Cardiac fibroblast (primary cell): ENCODE measurements at places on chromosomes 5 and 9.
A peak's percentile ranks its signal among the peaks of the same experiment; 100 is the strongest.

- DNase-seq, result no peak
Measured at GRCh38 chr9:125685167-125685566, 21.8 kb downstream of the MAPKAP1 start.

DNA sequence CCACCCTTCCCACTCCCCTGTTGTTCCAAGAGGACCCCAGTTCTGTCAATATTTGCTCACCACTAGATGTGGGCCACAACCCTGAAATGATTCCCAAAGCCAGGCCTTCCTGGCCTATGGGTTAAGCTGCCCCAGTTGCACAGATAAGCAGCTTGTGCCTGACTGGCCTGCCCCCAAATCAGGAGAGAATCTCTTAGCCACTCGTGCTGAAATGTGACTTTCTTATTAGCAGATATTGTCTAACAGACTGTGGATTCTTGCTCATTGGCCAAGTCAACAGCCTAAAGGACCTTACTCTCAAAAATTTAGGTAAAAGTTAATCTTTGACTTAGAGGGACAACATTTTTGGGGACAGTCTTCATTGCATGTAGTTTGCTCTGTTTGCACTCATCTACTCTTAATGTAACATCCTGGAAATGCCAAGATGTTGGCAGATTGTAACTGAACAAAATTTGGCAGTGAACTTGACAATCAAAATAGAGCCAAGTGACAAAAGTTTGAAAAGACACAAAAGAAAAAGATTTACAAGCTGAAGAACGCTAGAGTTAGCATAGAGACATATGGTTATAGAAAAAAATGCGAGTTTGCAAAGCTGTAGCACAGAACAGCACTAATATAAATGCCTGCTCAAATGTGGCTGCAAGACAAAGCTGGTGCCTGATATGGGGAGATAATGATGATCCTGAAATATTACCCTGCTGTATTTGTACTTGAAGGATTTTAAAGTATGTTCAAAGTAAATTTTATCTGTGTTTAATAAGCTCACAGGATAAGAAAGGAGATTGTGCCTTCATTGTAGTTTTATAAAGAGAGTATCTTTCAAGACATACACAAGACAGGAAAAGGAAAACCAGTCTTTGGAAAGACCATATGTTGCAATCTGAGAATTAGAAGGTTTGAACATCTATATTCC lies 29.0 kb upstream of the FSD1L start:
- DNase-seq, result no peak

- no peak for DNase-seq
Measured at GRCh38 chr5:76696251-76696650, 19.7 kb upstream of the F2R start.

DNA sequence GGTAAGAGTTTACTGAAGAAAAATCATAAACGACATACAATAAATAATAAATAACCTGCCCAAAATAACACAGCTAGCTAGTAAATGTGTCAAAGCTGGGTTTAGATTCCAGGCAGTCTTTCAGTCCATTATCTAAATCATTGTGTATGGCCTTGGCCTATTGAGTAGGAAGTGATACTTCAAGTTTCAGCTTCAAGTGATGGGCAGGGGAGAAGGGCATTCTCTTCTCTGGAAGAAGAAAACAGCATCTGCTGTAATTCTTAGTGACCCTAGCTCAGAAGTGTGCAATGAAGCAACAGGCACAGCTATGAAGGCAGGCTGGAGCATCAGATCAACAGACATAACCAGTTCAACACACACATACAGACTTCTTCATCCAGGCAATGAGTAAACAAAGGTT lies 42.5 kb downstream of the FNIP1 start:
- DNase-seq, result no peak

DNA sequence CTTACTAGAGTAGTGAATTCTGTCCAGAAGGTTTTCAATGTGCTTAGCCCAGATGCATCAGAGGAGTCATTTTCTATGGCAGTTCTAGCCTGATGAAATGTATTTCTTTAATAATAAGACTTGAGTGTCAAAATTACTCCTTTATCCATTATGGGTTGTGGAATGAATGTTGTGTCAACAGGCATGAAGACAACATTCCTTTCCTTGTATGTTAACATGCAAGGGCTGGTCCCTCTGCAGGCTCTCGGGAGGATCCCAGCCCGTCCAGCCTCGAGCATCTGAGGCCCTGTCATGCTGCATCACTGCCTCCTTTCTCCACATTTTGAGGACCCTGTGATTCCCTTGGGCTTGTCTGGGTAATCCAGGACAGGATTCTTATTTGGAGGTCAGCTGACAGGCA lies 42.9 kb upstream of the FAM120AOS start:
- no peak for DNase-seq

GRCh38 chr9:79346350-79347020 lies 225.3 kb upstream of the TLE4 start:
- DNase-seq, result peak; percentile 2

GRCh38 chr5:2783223-2783622 lies 31.7 kb upstream of the IRX2 start:
- no peak for DNase-seq

DNA sequence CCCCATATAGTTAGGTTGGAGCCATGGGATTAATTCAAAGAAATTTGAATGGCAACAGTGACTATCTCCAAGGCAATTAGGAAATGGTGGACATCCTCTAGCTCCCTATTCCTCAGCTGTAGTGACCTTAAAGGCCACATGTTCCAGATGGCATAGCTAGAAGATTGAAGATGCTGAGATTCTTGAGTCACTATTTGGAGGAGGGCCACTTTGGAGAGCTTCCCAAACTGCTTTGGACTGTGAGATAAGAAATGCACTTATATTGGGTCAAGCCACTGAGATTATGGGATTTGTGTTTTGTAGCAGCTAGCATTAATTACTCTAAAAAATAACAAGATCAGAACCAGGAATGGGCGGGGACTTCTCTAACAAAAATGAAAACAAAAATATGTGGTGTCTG lies 636.2 kb upstream of the CCNG1 start:
- DNase-seq, result no peak

- no peak for DNase-seq
Measured at GRCh38 chr9:82810915-82811314, 252.0 kb downstream of the RASEF start.

DNA sequence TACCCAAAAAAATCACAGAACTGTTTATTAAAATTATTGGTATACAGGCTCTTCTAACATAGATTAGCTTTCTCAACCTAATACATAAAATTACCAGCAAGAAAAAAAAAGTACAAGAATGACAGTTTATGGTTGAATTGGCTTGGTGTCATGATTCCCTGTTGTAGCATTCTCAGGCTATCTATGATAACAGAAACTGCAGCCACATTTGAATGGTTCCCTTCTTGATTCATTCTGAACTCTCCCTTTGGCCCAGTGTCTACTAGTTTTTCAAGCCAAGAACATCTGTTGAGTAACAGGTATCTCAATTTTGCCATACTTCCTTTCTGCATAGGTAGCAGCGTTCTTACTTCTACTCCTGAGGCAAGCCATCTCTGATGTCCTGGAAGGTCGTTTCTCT lies 3.0 kb downstream of the SPIN1 start:
- no peak for DNase-seq

- DNase-seq, result peak; percentile 72
Measured at GRCh38 chr5:153496835-153497234, 6.4 kb downstream of the GRIA1 start.
